Stimulated activated CD8-positive, alpha-beta memory T cell treated with anti-CD3 and anti-CD28 coated beads, Interleukin-2, amount 100 ng/mL, for 48 hours (primary cell): ENCODE measurements at places on chromosomes 7 and 10.

GRCh38 chr10:37844644-37845043 is 12.8 kb downstream of the ZNF248 start:
- DNase-seq: no peak

DNA sequence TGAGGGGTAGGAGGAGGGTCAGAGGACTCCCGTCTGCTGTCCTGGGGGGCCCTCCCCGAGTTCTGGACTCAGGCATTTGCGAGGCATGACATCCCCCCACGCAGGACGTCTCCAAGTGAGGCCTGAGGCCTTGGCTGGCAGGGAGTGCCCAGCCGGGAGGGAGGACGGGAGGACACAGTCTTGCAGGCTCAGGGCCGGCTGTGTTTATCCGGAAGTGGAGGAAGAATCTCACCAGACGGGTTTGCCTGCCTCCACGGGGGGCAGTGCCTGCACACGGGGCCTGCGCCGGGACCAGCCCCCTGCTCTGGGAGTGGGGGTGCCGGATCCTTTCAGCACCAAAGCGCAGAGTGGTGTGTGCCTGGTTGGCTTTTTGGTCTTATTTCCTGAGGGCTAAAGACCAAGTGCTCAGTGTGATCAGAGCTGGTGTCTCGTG is 10.9 kb downstream of the PWWP2B start:
- DNase-seq: no peak

DNA sequence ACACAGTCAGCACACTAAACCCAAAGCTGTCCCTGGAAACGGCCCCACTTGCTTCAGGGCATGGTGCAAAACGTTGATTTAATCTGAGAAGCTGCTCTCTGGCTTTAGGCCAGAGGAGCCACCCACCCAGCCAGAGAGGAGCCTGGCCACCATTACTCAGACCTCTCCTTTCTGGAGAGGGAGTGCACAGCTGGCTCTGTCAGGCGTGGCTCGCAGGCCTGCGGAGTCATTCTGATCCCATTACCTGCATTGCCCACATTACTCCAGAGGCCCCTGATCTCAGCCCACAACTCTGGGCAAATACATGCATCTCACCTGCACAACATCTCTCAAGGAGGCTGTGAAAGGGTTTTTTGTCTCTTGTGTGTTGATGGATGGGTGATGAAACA is 370.0 kb upstream of the IGFBP3 start:
- no peak for DNase-seq

DNA sequence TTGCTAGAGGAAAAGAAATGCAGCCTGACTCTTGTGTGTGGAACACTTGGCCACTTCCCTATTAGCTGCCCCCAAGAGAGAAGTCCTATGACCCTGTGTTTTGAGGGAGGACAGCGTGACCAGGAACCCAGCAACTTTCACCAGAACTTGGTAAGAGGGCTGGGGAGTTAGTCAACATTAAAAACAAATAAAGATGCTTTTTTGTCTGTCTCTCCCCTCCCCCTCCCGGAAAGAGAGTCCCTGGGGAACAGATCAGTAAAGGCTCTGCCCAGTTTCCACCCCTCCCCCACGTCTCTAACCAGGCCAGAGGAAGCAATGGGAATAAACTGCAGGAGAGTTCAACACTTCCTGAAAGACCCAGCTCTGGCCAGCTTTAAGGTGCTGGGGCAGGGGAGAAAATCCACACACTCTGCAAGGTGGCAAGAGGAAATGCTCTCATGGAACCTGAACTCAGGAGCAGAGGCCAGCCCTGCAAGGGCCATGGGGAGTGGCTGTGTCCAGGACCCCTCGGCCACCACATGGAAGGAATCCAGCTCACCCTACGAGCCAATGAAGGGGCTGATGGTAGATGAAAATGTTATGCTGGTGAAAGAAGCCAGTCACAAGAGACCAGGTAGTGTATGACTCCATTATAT is 21.5 kb downstream of the SH3PXD2A start:
- no peak for DNase-seq

GRCh38 chr7:12722136-12722535 is 34.7 kb downstream of the ARL4A start:
- no peak for DNase-seq

- no peak for DNase-seq
Measured at GRCh38 chr10:43131256-43131655, 7.0 kb upstream of the CSGALNACT2 start.

GRCh38 chr7:69166979-69167516 is 431.2 kb upstream of the AUTS2 start:
- no peak for DNase-seq

GRCh38 chr7:157309988-157310668 is 26.7 kb upstream of the DNAJB6 start:
- no peak for DNase-seq

- DNase-seq: no peak
Measured at GRCh38 chr10:67297637-67298181, 371.9 kb downstream of the LRRTM3 start.

GRCh38 chr10:78338717-78339116 is 305.1 kb downstream of the RPS24 start:
- DNase-seq: no peak

GRCh38 chr10:34507217-34507616 is 307.9 kb downstream of the PARD3 start:
- DNase-seq: no peak

DNA sequence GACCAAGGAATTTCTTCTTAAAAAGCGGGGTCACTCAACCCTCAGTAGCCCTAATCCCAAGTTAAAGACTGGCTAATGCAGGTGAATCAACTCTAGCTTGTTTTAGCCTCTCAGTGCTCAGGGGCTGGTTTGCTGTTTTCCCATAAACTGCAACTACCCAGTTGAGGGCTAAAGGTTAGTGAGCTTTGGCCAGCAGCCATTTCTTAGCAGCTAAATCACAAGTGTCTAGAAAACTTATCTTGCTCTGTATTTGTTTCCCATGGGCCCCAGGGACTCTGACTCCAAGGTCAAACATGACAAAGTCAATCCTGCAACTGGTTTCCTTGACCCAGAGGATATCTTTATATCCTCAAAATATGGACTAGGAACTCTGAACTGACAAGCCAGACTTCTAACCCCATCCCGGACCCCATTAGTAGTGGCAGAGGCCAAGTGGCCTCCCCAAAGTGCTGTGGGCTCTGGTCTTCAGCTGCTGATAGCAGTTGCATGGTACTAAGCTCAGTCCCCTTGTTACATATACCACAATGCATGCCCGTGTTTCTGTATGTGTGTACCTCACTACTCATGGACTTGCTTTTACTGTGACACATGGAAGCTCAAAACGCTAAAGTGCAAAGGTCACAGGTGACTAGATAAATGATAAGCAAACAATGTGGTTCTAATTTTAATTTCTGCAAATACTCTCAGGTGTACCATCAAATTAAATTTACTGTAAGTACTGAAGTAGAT is 793.0 kb upstream of the IGFBP3 start:
- DNase-seq: no peak

DNA sequence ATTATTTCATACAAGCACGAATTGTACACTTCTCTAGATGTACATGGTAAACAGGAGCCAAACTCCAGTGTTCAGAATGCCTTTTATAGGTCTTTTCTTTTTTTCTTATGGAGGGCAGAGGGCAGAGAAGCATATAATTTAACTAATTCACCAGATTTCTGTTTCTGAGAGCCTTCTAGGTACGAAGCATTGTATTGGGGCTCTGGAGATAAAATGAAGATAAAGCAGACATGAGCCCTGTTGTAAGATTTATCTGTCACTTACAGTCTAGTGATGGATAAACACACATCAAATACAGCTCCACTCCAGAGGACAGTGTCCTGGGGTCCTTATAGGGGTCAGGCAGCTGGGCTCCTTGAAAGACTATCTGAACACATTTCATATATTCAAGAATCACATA is 265.5 kb downstream of the SKAP2 start:
- DNase-seq: no peak

DNA sequence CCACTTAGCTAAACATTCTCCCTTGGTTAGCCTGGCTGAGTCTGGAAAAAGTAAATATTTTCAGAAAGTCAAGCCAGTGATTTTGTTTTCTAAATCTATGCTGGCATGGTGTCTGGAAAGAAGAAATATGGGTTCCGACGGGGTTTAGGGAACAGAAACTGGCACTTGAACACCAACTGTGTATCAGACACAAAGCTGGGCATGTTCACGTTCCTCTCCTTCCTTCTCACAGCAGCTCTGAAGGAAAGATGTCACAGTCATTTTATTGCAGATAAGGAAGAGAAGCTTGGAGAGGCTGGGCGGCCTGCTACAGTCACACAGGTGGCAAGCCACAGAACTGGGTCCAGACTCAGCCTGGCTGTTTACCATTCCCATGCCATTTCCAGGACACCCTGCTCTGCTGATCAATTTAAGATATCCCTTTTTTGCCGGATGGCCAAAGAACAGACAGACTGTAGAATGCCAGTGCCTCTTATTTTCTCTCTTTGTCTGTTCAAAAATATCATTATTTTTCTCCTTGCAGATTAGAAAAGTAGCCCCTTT is 118.8 kb downstream of the HERPUD2 start:
- DNase-seq: no peak

GRCh38 chr10:49710966-49711365 is 31.5 kb downstream of the C10orf53 start:
- DNase-seq: no peak

DNA sequence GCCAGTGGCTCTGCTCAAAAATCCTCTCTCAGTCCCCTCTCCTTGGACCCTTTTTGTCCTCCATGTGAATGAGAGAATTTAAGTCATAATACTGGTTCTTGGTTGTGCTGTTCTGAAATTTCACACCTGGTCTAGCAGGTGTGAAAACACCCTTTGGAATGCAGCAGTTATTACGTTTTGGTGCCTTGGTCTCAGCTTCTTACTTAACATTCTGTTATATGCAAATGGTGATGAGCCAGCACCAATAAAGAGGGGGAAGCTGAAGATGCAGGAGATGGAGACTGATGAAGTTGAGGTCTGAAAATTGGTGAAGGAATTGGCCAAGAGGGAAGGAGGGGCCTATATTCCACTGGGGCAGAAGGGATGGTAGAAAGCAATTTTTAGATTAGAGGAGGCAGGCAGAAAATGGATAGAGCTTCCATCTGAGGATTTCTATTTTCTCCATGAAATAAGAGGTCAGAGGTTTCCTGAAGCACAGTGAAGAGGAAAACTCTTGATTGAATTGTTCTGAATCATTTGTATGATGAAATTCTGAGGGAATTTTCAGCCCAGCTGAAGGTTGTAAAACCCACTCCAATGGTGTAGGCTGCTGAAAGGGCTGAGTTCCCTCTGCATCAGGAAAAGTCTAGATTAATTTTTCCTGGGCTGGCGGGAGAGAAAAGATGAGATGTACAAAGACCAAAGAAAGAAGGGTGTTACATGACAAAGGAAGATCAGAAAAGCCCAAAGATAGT is 94.0 kb upstream of the FAM180A start:
- DNase-seq: no peak
